ENCODE measurements at places on chromosomes 3 and 15. TPM values are rescaled to one million over a fixed set of nuclear protein-coding genes. Genes with fewer than 3 reads are reported as not detected.
A peak's percentile ranks its signal among the peaks of the same experiment; 100 is the strongest.

DNA sequence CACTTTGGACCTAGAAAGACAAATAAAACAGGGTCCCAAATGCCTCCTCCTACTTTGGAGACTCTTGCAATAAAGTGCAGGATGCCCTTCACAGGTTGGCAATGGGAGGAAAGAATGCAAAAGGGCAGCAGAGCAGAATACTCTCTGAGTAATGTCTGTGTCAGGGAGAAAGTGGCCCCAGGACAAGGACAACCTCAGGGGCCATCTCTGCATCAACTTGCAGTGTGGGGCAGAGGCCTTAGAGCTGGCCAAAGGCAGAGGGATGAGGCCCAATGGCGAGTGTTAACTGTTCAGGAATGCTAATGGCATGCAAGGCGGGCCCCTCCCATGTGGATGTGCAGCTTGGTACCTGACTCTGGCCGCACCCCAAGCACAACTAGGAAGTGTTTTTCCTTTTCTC lies 8.4 kb downstream of the UPK1B start:
- no peak for DNase-seq

GRCh38 chr3:119359476-119360326 lies 65.5 kb downstream of the ARHGAP31 start:
- no peak for DNase-seq

The MYLK gene
- not detected for total RNA-seq

The RASGRP1 gene
- total RNA-seq: 105 TPM

The GPR149 gene
- not detected for total RNA-seq

The CDHR4 gene
- total RNA-seq: not detected

- no peak for DNase-seq
These were observed 51.0 kb upstream of the SSR3 start for GRCh38 chr3:156605686-156606605.

The SV2B gene
- total RNA-seq: not detected

The SKOR1 gene
- 0.09 TPM for total RNA-seq

DNA sequence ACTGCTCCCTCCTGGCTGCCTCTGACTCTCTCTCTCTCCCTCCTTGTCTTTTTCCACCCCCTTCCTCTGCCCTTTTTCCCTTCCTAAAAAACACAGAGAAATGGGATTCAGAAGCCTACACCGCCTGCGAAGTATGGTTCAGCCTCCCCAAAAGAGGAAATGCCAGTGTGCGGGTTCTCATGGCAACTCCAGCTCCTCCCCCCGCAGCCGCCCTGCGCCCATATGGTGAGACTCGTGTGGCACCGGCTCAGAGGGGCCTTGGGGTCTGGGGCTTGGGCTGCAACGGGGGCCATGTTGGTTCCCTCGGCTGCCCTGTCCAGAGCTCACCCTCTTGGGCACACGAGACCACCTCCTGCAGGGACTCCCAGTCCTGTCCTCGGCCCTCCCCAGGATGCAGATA lies 23.6 kb upstream of the LINGO1 start:
- DNase-seq: no peak

GRCh38 chr3:47910777-47911440 lies 105.3 kb downstream of the MAP4 start:
- DNase-seq: no peak

- no peak for DNase-seq
These were observed 46.9 kb downstream of the RLBP1 start for GRCh38 chr15:89174476-89174875.

DNA sequence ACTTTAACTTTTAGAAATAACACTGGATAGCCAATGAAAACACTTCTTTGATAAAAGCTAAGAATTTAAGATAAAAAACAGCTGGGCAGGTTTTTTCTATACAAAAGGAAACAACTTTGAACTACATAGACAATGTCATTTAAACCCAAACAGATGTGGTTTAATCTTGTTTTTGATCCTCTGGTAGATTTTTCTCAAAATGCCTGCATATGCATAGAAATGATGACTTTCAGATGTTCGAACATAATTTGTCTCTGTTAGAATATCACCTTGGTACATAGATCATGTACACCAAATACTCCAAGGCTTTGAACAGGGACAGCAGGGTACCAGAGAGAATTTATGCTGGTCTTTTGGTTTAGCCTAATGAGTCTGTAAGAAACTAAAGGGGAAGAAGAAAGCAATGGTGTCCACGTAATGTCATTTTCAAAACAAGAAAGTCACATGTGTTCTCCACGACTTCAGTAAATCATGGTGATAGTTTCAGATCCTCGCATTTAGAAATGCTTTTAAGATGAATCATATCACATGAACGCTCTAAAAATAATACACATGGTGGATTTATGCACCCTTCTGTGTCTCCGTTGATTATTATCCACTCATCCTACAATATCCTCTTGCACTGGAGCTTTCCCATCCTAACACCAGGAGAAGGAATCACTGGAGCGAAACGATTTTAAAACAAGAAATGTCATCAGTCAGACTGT lies 160.1 kb upstream of the PDZRN3 start:
- DNase-seq: no peak

The ITIH1 gene
- total RNA-seq: not detected

GRCh38 chr3:154334973-154335420 lies 10.7 kb upstream of the DHX36 start:
- DNase-seq: no peak

The SLC6A11 gene
- total RNA-seq: not detected

DNA sequence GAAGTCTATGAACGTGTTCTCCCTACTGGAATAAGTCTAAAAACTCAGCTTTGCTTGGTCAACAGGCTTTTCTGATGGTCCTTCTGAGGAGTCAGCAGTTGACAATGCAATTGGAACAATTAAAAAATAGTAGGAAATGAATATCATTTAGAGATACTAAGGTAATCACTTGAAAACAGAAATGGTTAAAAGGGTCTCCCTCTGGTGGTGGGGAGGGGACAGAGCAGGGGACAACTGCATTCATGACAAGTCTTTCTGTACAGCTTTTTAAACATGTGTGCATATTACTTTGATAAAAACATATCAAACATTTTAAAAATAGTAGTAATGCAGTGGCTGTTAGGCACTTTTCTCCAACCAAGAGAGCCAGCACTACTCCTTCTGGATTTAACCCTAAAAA lies 119.9 kb upstream of the FHIT start:
- peak; percentile 53 for DNase-seq

- DNase-seq: no peak
These were observed 99.1 kb upstream of the SLC6A11 start for GRCh38 chr3:10716964-10717363.

DNA sequence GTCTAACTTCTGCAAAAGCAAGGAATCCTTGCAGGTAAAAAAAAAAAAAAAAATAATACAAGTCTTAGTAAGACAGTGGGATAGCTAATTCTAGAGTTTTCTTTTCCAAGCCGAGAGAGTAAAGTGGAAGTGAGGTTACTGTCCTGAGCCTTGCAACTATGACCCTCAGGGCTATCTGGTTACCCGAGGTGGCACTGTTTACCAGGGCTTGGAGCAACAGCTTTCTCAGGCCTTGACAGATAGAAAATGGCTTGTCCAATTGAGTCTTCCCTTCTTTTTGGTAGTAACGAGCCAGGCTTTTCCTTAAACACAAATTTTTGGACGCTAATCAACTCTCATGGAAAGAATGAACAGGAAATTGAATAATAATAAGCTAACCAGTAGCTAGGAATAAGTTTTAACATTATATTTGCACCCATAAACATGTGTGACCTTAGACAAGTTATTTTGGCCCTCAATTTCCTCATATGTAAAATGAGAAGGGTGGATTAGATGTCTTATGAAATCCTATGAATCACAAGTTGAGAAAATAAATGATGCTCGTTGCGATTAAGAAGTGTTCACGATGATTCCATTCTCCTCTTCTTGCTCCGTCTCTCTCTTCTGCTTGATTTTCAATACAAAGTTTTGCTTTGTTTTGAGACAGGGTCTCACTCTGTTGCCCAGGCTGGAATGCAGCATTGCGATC lies 236.9 kb upstream of the KBTBD8 start:
- no peak for DNase-seq

The TRIM42 gene
- total RNA-seq: not detected

- DNase-seq: no peak
These were observed 35.8 kb downstream of the THSD4 start for GRCh38 chr15:71151081-71151480.

DNA sequence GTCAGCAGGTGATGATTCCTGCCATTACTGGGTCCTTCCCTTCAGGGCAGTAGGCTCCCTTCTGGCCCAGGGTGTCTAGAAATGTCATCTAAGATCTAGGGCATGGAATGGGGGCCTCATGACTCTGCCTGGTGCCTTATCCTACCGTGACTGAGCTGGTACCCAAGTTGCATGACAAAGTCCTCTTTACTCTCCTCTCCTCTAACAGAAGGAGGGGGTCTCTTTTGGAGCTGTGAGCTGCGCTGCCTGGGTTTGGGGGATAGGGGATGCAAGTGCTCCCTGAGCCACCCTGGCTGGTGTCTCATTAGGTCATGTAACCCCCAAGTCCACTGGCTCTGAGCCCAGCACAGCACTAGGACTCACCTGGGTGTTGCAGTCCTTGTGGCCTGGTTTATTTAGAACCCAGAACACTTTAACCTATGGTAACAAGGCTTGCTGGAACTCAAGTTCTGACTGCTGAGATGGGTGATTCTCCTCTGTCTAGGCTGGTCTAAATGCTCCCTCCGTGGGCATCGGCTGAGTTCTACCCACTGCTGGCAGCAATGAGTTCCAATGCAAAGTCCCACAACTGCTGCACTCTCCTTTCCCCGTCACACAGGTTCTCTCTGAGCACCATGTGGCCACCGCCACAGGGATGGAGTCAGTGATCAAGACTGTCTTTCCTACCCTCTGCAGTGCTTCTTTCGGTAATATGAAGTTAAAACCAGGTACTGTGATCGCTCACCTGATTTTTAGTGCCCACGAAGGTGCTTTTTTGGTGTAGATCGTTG lies 34.0 kb downstream of the XXYLT1 start:
- DNase-seq: no peak

- DNase-seq: peak; percentile 37
These were observed 30.2 kb downstream of the ZNF710 start for GRCh38 chr15:90031231-90031791.

Measured in activated CD8-positive, alpha-beta T cell treated with anti-CD3 and anti-CD28 coated beads for 36 hours (primary cell).